ENCODE measurements at places on chromosomes 6 and 20. TPM values are rescaled to one million over a fixed set of nuclear protein-coding genes. Genes with fewer than 3 reads are reported as not detected.

Gene TCF15
- not detected for total RNA-seq

GRCh38 chr20:12644461-12644860 is 364.3 kb upstream of the SPTLC3 start:
- H3K4me1 ChIP-seq = no peaks in the 10 kb centered on the region
- no peaks in the 10 kb centered on the region for H3K27me3 ChIP-seq
- DNase-seq = no peak
- H3K36me3 ChIP-seq = no peaks in the 10 kb centered on the region

DNA sequence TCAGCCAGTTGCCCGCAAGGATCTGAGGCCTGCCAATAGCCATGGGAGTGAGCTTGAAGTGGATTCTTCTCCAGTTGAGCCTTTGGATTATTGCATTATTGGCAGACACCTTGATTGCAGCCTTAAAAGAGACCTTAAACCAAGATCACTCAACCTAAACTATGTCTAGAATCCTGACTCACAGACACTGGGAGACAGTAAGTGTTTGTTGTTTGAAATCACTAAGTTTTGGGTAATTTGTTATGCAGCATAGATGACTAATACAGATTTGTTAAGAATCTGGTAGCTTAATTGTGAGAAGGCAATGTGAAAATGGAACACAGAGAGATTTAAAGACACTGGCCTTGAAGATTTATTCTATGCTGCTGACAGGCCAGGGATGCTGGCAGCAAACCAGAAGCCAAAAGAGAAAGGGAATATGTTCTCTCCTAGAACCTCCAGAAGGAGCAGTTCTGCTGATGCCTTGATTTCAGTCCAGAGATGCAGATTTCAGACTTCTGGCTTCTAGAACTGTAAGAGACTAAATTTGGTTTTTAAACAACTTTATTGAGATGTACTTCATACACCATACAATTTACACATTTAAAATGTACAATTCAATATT is 17.6 kb downstream of the SIRPD start:
- no peak overlapping the region for H3K4me3 ChIP-seq
- no peak for DNase-seq
- peaks cover 16% of the 10 kb centered on the region for H3K4me1 ChIP-seq
- H3K27me3 ChIP-seq = no peaks in the 10 kb centered on the region
- no peaks in the 10 kb centered on the region for H3K36me3 ChIP-seq
- H3K27ac ChIP-seq = no peak overlapping the region

DNA sequence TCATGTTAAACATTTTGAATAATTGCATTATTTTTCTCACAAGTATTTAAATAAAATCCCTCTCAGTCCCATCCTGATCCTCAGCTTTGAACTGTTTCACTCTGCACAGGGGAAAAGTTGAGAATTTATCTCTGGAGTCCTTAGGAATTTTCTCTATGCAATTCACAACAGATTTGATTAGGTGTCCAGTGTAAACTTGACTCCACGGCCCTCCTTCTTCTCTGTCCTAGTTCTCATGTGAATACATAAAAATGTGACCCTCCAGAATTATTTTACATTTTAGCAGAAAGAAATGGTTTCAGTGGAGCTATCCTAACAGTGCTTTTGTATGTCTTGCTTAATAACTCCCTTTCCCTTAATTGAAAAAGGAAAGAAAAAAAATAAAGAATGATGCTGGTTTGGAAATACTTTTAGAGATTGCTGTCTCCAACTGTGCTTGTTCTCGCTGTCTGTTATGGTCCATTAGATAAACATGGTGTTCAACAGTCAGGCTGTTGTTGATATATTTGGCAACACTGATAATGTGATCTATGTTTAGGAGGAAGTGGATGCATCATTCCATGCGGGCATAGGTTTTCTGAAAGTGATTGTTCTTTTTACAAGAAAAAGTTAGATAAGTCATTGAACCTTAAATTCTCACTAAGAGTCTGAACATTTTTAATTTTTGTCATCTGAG is 599.4 kb upstream of the CITED2 start:
- no peak for DNase-seq
- no peaks in the 10 kb centered on the region for H3K4me1 ChIP-seq
- H3K4me3 ChIP-seq = no peak overlapping the region
- peaks cover 8% of the 10 kb centered on the region for H3K27me3 ChIP-seq
- no peak overlapping the region for H3K27ac ChIP-seq

Gene PPP1R16B
- total RNA-seq = 38.1 TPM

DNA sequence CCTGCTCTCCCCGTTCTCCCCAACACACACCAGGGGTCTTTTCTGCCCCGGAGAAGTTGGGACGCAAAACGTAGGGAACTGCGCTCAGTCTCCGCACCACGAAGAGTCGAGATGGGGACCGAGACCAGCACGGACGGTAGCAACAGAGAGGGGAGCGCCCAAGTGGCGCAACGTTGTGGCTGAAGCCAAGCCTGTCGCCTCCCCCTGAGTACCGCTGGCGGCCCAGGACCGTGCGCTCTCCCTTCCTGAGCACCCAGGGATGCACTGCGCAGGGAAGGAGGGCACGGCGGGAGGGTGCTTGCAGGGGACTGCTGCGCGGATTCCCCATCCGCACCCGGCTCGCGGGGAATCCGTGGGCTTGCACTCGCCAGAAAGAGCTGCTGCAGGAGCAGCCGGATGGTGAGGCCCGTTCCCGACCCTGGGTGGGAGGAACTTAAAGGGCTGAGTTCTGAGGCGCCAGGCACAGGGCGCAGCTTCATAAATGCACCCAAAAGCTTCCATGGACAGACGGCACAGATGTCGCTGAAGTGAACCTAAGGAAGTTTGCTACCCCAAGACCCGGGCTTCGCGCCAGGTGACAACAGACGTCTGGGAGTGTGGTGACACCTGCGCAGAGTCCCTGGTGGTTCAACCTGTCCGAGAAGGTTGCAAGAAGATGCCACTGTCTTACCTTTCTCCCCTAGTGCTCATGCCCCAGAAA is 178.7 kb downstream of the TBXT start:
- no peak overlapping the region for H3K4me3 ChIP-seq
- H3K36me3 ChIP-seq = no peaks in the 10 kb centered on the region
- no peak for DNase-seq

Gene SAPCD1
- total RNA-seq = 9.8 TPM

Gene OARD1
- 59.0 TPM for total RNA-seq

GRCh38 chr6:90385759-90386313 is 89.2 kb upstream of the BACH2 start:
- no peak for DNase-seq
- no peaks in the 10 kb centered on the region for H3K36me3 ChIP-seq
- H3K4me3 ChIP-seq = no peak overlapping the region
- H3K27me3 ChIP-seq = no peaks in the 10 kb centered on the region
- H3K4me1 ChIP-seq = peaks cover 67% of the 10 kb centered on the region
- H3K27ac ChIP-seq = no peak overlapping the region

GRCh38 chr6:25942561-25943147 is 12.2 kb upstream of the SLC17A2 start:
- peak; percentile 12 for DNase-seq
- H3K27me3 ChIP-seq = no peaks in the 10 kb centered on the region
- H3K4me1 ChIP-seq = peaks cover 18% of the 10 kb centered on the region
- peaks cover 2% of the 10 kb centered on the region for H3K36me3 ChIP-seq

Gene COL10A1
- not detected for total RNA-seq

Gene SLC17A4
- not detected for total RNA-seq

DNA sequence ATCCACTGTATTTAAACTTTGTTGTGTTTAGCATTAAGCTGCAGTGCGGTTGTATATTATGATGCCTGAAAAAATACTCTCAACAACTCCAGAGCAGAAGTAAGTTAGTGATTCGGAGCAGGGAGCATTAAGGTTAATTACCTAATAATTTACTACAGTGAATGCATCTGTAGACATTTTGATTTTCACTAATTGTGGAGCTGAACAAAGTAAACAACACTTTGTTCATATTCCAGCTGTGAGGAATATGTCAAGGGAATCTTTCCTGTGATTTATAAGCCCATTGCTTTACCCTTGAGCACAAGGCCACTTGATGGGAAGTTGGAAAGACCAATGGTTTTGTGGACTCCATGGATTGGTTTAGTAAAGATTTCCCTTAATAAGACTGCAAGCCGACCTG is 77.1 kb downstream of the CBLN4 start:
- no peak for DNase-seq
- no peak overlapping the region for H3K27ac ChIP-seq
- no peaks in the 10 kb centered on the region for H3K36me3 ChIP-seq
- H3K27me3 ChIP-seq = no peaks in the 10 kb centered on the region

- H3K36me3 ChIP-seq = no peaks in the 10 kb centered on the region
- no peaks in the 10 kb centered on the region for H3K27me3 ChIP-seq
- H3K4me1 ChIP-seq = no peaks in the 10 kb centered on the region
- no peak for DNase-seq
- no peak overlapping the region for H3K27ac ChIP-seq
- H3K4me3 ChIP-seq = no peak overlapping the region
Observed at GRCh38 chr6:78268591-78269452, 598.5 kb upstream of the IRAK1BP1 start.

- no peak overlapping the region for H3K4me3 ChIP-seq
- DNase-seq = no peak
- no peaks in the 10 kb centered on the region for H3K4me1 ChIP-seq
- H3K27ac ChIP-seq = no peak overlapping the region
Observed at GRCh38 chr20:278607-279571, 11.7 kb downstream of the C20orf96 start.

DNA sequence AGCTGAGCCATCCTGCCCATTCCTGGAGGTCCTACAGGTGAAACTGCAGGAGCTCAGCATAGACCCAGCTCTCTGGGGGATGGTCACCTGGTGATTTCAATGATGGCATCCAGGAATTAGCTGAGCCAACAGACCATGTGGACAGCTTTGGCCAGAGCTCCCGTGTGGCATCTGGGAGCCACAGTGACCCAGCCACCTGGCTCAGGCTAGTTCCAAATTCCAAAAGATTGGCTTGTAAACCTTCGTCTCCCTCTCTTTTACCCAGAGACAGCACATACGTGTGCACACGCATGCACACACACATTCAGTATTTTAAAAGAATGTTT is 44.0 kb downstream of the SIRPA start:
- no peak for DNase-seq
- no peak overlapping the region for H3K4me3 ChIP-seq
- H3K36me3 ChIP-seq = no peaks in the 10 kb centered on the region
- no peak overlapping the region for H3K27ac ChIP-seq

Gene TNFRSF21
- 4.3 TPM for total RNA-seq

DNA sequence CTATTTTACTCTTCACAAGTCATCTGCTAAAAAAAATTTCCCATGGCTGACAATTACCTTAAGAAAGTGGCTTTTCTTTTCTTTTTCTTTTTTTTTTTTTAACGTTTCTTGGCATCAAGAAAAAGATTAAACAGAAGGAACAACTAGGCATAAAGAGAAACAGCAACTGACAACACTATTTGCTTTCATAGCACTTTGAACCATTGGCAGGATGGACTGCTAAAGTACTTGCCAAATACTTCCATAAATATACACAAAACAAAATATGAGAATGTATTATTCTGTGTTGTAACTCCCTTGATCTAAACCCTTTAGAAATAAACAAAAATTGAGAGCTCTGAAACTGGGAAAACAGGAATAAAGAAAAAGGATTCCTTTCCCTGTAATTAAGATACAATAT is 20.0 kb upstream of the PLN start:
- peaks cover 53% of the 10 kb centered on the region for H3K4me1 ChIP-seq
- peaks cover 25% of the 10 kb centered on the region for H3K36me3 ChIP-seq
- no peak overlapping the region for H3K4me3 ChIP-seq
- H3K27me3 ChIP-seq = no peaks in the 10 kb centered on the region

GRCh38 chr6:88141561-88142296 is 24.4 kb downstream of the CNR1 start:
- H3K27ac ChIP-seq = no peak overlapping the region
- H3K36me3 ChIP-seq = no peaks in the 10 kb centered on the region
- no peaks in the 10 kb centered on the region for H3K4me1 ChIP-seq
- H3K27me3 ChIP-seq = peaks cover 10% of the 10 kb centered on the region

DNA sequence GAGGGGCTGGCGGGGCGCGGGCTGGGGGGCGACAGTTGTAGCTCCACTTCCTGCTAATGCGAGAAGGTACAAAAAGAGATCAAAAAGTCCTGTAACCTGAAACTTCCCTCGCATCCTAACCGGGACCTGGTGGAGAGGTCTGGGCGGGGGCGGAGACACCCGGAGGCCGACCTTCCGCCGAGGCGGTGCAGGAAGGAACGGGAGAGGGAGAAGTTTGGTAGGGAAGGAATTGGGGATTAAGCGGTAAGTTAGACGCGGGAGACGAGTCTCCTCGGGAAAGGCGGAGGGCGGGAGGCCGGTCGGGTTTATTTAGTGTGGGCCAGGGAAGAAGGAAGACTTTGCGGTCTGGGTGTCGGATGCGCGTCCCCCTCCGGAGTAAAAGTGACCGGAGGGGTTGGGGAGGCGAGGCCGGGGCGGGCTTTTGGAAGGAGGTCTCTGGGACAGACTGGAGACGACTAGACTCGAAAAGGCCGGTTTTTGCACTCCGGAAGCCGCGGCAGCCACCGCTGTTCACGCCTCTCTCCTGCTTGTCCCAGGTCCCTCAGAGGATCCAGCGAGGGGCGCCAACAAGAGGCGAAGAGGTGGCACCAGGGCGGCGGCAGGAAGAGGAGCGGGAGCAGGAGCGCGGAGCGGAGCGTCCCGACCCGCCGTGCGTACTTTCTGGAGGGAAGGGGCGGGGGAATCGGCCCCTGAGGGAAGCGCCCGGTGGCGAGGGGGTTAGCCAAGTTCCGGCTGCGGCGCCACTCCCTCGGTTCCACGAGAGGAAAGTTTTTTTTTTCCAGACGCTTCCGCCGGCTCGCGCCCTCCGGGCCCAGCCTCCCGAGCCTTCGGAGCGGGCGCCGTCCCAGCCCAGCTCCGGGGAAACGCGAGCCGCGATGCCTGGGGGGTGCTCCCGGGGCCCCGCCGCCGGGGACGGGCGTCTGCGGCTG is 734 bp downstream of the TPBG start:
- DNase-seq = peak; percentile 29
- peaks cover 19% of the 10 kb centered on the region for H3K4me1 ChIP-seq
- peaks cover 53% of the 10 kb centered on the region for H3K27me3 ChIP-seq
- no peaks in the 10 kb centered on the region for H3K36me3 ChIP-seq
- no peak overlapping the region for H3K27ac ChIP-seq

- peak overlapping the region; percentile 30 for H3K4me3 ChIP-seq
- H3K27me3 ChIP-seq = no peaks in the 10 kb centered on the region
- no peak overlapping the region for H3K27ac ChIP-seq
Observed at GRCh38 chr6:33080127-33081089, 4.6 kb downstream of the HLA-DPB1 start.

GRCh38 chr20:49570828-49571552 is 3.1 kb upstream of the PTGIS start:
- no peak for DNase-seq
- H3K27ac ChIP-seq = no peak overlapping the region
- H3K27me3 ChIP-seq = peaks cover 34% of the 10 kb centered on the region
- H3K4me1 ChIP-seq = peaks cover 3% of the 10 kb centered on the region

- no peak overlapping the region for H3K27ac ChIP-seq
- no peak overlapping the region for H3K4me3 ChIP-seq
- no peaks in the 10 kb centered on the region for H3K27me3 ChIP-seq
- no peaks in the 10 kb centered on the region for H3K4me1 ChIP-seq
- no peaks in the 10 kb centered on the region for H3K36me3 ChIP-seq
- no peak for DNase-seq
Observed at GRCh38 chr6:126553854-126554253, 213.9 kb downstream of the CENPW start.
